Fibroblast of upper back skin (primary cell): ENCODE measurements at places on chromosomes 5 and 9.

DNA sequence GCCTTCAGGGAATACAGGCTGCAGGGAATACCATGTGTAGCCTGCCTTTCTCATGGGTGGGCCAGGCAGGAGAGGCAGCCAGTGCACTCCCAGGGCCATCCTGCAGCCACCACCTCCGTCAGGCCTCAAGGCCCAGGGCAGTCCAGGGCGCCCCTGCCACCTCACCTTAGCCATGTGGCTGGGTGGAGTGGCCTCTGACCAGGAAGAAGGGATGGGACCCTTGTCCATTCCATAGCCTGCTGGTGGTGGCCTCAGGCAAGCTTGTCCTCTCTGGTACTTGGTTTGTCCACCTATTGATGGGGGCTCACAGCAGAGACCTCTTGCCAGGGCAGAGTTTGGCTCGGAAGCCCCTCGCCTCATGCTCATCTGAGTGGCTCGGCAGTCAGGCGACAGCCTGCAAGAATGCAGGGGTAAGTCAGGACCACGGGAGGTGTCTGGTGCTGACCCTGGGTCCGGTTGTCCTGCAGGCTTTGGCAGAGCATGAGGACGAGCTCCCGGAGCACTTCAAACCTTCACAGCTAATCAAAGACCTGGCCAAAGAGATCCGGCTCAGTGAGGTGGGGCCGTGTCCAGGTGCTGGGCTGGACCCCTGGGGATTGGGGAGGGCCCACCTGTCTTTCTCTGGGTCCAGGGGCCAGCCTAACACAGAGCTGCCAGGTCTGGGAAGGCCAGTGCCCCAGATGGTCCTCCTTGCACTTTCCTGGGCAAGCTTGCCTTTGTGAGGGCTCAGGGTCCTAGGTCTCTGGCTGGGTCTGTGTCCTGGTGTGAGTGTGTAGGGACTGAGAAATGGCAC, 82.9 kb downstream of the PHF2 start:
- no peak for DNase-seq

GRCh38 chr5:80466669-80467485, 21.0 kb upstream of the FAM151B start:
- peak; percentile 53 for DNase-seq

GRCh38 chr5:143695941-143696340, 116.0 kb upstream of the HMHB1 start:
- DNase-seq: peak; percentile 67

- no peak for DNase-seq
Observed at GRCh38 chr5:148094336-148094735, 30.6 kb downstream of the SPINK5 start.

- no peak for DNase-seq
Observed at GRCh38 chr5:75909223-75909622, 174.0 kb upstream of the SV2C start.

DNA sequence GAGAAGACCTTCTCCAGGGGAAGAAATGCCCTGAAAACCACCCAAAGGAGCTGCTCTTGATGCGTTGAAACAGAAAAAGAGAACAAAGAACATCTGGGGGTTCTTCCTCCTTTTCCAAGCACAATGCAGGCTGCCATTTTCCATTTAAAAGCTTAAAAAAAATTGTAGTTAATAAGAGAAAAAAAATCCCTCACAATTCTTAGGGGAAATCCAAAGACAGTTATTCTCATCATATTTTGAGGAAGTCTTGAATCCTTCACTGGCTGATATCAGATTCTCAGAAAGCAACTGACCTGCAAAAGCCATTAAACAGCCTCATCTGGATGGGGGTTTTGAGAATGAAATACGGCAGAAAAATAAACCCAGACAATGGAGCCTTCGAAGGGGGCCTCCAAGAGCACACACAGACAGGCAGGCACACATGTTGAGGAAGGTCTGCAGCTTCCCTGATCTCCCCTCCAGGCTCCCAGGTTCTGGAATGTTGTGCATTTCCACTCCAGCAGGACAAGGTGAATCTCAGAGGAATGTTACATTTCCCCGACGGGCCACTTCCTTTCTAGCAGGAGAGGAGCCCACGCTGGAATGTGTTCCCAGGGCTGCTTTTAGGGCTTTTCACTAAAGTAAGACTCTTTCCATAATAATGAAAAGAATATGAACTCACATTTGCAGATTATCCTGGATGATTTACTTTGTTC, 159.4 kb upstream of the S1PR3 start:
- DNase-seq: no peak
